ENCODE measurements at places on chromosomes 12 and 14. TPM values are rescaled to one million over a fixed set of nuclear protein-coding genes. Genes with fewer than 3 reads are reported as not detected.

UBC gene
- total RNA-seq: 1,958 TPM

NKX2-1 gene
- not detected for total RNA-seq

DNA sequence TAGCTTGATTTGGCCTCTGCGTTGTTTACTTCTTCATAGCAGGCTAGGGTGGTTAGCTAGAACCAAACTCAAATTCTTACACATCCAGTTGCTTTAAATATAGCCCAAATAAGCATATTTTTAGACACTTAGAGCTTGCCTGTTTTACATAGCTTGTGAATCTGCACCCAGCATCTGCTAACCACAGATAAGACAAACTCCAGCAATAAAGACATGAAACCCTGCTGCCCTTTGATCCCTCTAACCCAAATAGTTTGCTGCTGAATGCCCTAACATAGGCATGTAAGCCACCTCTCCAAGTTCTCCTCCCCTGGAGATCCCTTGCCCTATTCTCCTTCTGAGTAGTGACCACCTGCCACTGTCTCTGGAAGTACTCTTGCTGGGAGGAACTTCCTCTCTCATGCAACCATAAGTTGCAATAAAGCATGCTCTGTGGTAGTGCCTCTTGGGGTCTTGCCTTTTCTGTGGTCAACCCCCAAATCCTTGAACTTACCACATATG lies 185.6 kb downstream of the TMEM117 start:
- DNase-seq: no peak

PA2G4 gene
- 91.8 TPM for total RNA-seq

LYSET gene
- 9.9 TPM for total RNA-seq

LRCOL1 gene
- 10.1 TPM for total RNA-seq

TAS2R8 gene
- not detected for total RNA-seq

DNA sequence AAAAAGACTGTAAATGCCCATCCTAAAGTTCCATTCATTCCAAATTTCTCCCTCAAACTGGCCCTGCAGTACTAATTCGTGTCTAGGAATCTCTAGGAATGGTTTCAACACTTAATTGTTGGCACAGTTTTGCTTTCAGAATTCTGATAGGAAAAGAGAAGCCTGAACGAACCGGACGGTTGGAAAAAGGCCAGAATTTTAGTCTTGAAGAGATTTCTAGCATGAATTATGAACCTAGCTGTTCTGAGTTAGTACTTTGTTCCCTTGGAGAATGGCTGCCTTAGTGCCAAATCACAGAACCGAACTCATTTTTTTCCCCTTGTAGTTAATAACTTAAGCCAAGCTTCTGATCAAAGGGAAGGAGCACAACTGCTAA lies 262.6 kb downstream of the ADAMTS20 start:
- no peak for DNase-seq
